ENCODE measurements at places on chromosomes 2 and 18. TPM values are rescaled to one million over a fixed set of nuclear protein-coding genes. Genes with fewer than 3 reads are reported as not detected.

The HSPE1 gene
- total RNA-seq, result 88.3 TPM

The ASIC4 gene
- 0.32 TPM for total RNA-seq

- no peak for DNase-seq
These were observed 34.0 kb downstream of the SH3RF3 start for GRCh38 chr2:109162999-109163398.

GRCh38 chr2:200349868-200350267, 43.4 kb downstream of the SPATS2L start:
- no peak for DNase-seq

DNA sequence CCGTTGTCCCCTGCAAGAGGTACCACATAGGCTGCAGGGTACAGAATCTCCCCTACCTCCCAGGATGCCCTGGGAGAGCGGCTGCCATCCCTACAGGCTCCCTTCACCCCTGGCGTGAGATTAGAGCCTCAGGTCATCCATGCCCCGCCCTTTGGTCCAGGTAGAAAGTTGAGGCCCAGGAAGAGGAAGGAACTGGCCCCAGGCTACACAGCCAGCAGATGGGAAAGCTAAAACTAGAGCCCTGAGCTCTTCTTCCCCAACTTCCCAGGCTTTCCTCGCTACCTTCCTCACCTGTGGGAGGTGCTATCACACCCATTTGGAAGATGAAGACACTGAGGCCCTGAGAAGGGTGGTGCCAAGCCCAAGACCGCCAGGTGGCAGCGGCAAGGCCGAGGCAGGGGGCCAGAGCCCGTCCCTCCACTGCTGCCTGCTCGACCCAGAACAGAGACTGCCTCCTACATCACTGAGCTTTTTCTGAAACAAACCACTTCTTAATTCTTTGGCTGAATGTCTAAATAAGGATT, 25.8 kb downstream of the CIB4 start:
- DNase-seq, result no peak
